ENCODE measurements at places on chromosomes 7 and 10.

- no peak for DNase-seq
Measured at GRCh38 chr7:1787241-1787640, 117.2 kb downstream of the ELFN1 start.

DNA sequence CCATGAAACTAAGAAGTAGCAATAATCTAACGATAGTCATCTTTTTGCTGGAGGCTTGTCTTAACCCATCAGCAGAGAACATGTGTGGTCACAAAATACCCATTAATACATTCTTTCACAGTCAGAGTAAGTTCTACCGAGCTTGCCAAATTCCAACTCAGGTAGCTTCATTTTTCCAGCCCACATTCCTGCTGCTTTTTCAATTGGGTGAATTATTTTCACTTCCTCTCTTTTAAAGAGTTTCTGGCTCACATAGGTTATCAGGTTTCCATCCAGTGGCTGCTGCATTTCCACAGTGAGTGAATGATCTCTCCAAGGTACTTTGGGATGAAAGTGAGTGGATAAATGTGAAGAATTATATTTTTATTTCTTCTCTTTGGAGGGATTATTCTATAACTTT lies 233.1 kb downstream of the SEMA3E start:
- no peak for DNase-seq

GRCh38 chr7:37038706-37039105 lies 314.4 kb upstream of the AOAH start:
- DNase-seq = no peak

DNA sequence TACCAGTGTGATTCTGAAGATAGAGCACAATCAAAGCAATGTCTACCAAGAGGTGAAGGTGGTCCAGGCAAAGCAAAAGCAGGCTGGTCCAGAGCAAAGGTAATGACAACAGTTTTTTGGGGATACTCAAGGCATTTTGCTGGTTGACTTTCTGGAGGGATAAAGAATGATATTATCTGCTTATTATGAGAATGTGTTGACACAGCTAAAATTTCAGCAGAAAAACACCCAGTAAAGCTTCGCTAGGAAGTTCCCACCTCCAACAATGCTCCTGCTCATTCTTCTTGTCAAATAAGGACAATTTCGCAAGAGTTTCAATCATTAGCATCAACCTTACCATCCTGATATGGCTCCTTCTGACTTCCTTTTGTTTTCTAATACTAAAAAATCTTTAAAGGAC lies 24.1 kb downstream of the GPR85 start:
- DNase-seq = no peak

Measured in fibroblast of skin of right quadriceps (primary cell).